Thoracic aorta (tissue), 2 donors: ENCODE measurements at places on chromosomes 6 and 20. TPM values are rescaled to one million over a fixed set of nuclear protein-coding genes. Genes with fewer than 3 reads are reported as not detected.

DNA sequence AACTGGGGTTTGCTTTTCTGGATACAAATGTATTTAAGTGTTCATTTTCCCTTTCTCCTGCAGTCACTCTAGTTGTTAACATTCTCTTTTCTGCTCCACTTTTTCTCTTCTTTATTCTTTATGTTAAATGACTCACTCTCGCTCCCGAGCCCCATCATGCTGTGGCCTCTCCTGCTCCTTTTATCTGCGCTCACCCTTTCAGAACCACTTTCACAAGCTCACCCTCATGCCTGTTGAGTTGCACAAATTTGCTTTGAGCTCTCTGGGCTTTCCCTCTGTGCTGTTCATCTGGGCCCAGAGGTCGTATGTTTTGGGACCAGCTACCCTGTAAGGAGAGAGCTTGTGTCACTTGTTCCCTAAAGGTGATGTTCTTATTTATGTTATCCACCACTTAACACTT is 98.1 kb upstream of the ASCC3 start:
- no peaks in the 10 kb centered on the region for H3K27me3 ChIP-seq
- H3K27ac ChIP-seq: no peak overlapping the region
- H3K36me3 ChIP-seq: no peaks in the 10 kb centered on the region
- H3K4me1 ChIP-seq: no peaks in the 10 kb centered on the region
- no peak overlapping the region for H3K4me3 ChIP-seq

DNA sequence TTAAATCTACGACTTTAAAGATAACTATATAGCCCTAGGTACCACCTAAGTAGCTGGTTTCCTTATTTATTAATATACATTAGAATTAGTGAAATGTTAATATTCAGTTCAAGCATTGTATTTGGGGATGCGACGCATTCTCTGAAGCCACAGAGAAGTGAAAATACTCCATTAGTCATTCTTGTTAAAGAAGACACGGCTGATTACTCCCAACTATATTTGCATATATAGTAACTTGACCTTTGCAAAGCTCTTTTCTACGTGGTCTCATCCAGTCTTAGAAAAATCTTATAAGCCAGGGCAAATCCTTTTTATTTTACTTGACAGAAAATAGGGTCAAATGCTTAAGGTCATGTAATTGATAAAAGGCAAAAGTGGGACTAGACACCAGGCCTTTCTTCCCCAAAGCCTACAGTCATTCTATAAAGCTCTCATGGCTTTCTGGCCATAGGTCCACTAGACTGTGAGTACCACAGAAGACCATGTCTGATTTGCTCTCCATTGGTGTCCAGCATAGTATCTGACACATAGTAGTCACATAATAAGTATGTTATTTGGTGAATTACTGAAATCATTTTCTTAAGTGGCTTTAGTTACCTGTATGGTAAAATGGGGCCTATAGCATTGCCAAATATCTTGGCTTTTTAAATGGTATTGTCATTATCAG is 11.3 kb downstream of the ZHX3 start:
- peaks cover 44% of the 10 kb centered on the region for H3K4me1 ChIP-seq
- H3K4me3 ChIP-seq: no peak overlapping the region
- H3K27me3 ChIP-seq: no peaks in the 10 kb centered on the region
- H3K27ac ChIP-seq: no peak overlapping the region
- DNase-seq: no peak

DNA sequence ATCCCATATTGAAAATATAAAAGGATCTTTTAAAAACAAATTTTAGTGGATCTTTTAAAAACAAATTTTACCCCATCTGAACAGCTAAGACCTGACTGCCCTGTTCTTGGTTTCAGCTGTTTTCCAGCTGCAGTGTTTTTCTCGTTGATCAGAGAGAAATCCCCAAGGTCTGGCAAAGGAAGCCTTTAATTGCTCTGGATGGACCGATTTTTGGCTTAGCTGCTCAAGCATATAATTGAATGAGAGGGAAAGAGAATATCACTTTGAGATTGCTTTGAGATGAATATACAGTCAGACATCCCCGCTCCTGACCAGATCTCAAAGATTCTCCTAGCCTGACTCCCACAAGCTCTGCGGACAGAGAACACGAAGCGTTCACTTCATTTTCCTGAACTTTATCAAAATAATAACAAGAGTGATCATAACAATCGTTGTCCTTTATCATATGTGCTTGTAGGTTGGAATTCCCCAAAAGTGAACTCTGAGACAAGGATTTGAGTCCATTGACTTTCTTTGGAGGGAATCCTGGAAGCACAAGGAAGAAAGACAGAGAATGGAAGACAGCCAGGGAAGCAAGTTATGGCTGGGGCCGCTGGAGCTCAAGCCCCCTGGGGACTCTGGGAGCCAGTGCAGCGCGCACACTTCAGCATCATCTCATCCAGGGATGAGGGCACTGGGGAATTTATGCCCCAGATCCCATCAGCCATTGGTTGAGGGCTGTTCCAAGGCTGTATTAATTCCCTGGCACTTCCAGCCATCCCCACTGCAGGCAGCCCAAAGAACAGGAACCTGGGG is 101.3 kb downstream of the SNX5 start:
- DNase-seq: no peak
- H3K27me3 ChIP-seq: no peaks in the 10 kb centered on the region
- H3K4me1 ChIP-seq: peaks cover 11% of the 10 kb centered on the region
- H3K36me3 ChIP-seq: no peaks in the 10 kb centered on the region
- H3K4me3 ChIP-seq: no peak overlapping the region

- no peaks in the 10 kb centered on the region for H3K4me1 ChIP-seq
- DNase-seq: no peak
- H3K27me3 ChIP-seq: no peaks in the 10 kb centered on the region
- H3K27ac ChIP-seq: no peak overlapping the region
- no peaks in the 10 kb centered on the region for H3K36me3 ChIP-seq
- H3K4me3 ChIP-seq: no peak overlapping the region
These were observed 13.9 kb downstream of the MACROD2 start for GRCh38 chr20:14009208-14009607.

DNA sequence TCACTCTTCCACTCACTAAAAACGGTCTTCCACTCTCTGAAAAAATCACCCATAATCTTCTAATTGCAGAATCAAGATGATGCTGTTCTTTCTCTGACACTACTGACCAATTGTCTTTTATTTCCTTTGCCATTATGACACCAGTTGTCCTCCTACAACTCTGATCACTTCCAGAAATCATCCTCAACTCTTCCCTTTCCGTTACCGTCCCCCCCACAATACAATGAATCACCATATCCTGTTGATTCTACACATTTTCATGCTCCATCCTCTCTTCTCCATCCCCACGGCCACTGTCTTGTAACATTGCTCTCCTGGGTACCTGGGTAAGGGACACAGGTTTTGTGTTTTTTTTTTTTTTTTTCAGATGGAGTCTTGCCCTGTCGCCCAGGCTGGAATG is 2.5 kb upstream of the PPP2R5D start:
- DNase-seq: no peak
- H3K4me3 ChIP-seq: no peak overlapping the region
- H3K4me1 ChIP-seq: peaks cover 36% of the 10 kb centered on the region
- H3K27me3 ChIP-seq: no peaks in the 10 kb centered on the region

DNA sequence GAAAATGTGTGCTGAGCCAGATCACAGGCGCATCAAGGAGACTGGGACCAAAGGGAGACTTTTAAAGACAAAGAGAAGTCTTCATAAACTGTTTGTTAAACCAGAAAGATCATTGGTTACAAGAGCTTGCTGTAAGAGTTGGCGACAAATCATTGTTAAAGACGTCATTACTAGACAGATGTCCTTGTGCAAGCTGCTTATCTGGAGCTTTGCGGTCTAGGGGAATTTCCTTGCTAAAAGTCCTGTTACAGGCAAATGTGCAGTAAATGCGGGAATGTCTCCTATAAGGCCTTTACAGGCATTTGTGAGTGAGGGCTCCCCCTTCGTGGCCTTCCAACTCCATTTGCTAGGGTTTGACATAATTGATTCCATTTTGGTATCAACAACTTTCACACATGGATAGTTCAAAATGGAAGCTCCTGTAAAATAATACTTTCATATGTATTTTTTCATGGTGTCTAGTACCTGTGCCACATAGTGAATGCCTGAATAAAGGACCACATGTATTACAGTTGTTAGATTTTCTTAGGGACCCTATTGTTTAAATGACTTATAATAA is 362.4 kb downstream of the UTRN start:
- H3K4me1 ChIP-seq: peaks cover 3% of the 10 kb centered on the region
- no peaks in the 10 kb centered on the region for H3K36me3 ChIP-seq
- H3K27ac ChIP-seq: no peak overlapping the region
- no peaks in the 10 kb centered on the region for H3K27me3 ChIP-seq
- DNase-seq: no peak
- no peak overlapping the region for H3K4me3 ChIP-seq

GRCh38 chr20:56392881-56393482 is 537 bp downstream of the CSTF1 start:
- DNase-seq: no peak
- H3K4me1 ChIP-seq: peaks cover 14% of the 10 kb centered on the region
- no peaks in the 10 kb centered on the region for H3K27me3 ChIP-seq
- H3K27ac ChIP-seq: peak overlapping the region; percentile 82
- H3K4me3 ChIP-seq: peak overlapping the region; percentile 84

GRCh38 chr6:117298941-117299340 is 33.6 kb downstream of the VGLL2 start:
- no peak overlapping the region for H3K4me3 ChIP-seq
- DNase-seq: no peak
- H3K4me1 ChIP-seq: no peaks in the 10 kb centered on the region

DNA sequence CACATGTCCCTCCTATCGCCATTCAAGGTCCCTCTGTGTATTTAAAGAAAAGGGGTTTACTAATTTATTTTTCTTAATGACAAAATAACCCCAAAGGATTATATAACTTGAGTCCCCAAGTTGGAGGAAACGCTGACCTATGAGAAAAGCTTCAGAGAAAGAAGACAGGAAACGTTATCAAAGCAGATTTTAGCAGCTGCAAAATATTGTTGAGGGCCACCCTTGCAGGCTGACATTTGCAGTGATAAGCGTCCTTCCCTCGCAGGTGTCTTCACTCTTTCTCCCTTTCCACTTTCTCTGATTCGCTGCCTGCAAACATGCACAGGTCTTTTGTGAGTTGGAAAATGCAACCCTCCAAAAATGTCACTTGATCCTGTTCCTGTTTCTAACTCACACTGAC is 103.2 kb upstream of the RIPOR2 start:
- DNase-seq: no peak
- H3K27ac ChIP-seq: no peak overlapping the region
- no peaks in the 10 kb centered on the region for H3K36me3 ChIP-seq
- no peak overlapping the region for H3K4me3 ChIP-seq

- no peak for DNase-seq
- no peak overlapping the region for H3K4me3 ChIP-seq
- no peak overlapping the region for H3K27ac ChIP-seq
- no peaks in the 10 kb centered on the region for H3K27me3 ChIP-seq
- peaks cover 9% of the 10 kb centered on the region for H3K4me1 ChIP-seq
- H3K36me3 ChIP-seq: no peaks in the 10 kb centered on the region
These were observed 90.6 kb downstream of the QKI start for GRCh38 chr6:163504984-163505640.

DNA sequence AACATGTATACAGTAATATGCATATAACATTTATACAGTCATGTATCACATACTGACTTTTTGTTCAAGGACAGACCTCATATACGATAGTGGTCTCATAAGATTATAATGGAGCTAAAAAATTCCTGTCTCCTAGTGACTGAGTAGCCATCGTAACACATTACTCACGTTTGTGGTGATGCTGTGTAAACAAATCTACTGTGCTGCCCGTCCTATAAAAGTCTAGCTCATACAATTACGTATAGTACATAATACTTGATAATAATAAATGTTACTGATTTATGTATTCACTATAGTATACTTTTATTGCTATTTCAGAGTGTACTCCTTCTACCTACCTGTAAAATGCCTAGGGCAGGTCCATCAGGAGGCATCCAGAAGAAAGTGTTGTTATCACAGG is 17.4 kb downstream of the SERAC1 start:
- H3K36me3 ChIP-seq: peaks cover 13% of the 10 kb centered on the region
- H3K27ac ChIP-seq: no peak overlapping the region
- no peak overlapping the region for H3K4me3 ChIP-seq
- DNase-seq: no peak
- no peaks in the 10 kb centered on the region for H3K4me1 ChIP-seq
- no peaks in the 10 kb centered on the region for H3K27me3 ChIP-seq

- H3K27ac ChIP-seq: peak overlapping the region; percentile 39
- no peaks in the 10 kb centered on the region for H3K36me3 ChIP-seq
- H3K4me3 ChIP-seq: no peak overlapping the region
- no peaks in the 10 kb centered on the region for H3K27me3 ChIP-seq
- peaks cover 42% of the 10 kb centered on the region for H3K4me1 ChIP-seq
These were observed 15.4 kb upstream of the KIAA1755 start for GRCh38 chr20:38275815-38276550.

DNA sequence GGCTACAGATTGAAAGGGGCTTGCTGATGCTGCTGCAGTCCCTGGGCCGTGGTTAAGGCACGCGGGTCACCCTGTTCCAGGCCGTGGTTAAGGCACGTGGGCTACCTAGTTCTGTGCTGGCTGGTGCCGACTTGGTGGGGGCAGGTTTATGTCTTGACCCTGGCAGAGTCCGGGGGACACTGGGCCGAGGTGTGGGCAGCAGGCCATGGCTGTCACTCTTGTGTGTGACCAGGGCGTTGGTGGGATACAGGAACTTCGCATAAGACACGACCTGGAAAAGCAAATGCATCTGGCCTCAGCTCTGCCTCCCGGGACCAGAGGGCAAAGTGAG is 6.4 kb downstream of the RPS21 start:
- peaks cover 17% of the 10 kb centered on the region for H3K36me3 ChIP-seq
- H3K27ac ChIP-seq: no peak overlapping the region
- no peak for DNase-seq
- no peaks in the 10 kb centered on the region for H3K27me3 ChIP-seq
- no peak overlapping the region for H3K4me3 ChIP-seq

DNA sequence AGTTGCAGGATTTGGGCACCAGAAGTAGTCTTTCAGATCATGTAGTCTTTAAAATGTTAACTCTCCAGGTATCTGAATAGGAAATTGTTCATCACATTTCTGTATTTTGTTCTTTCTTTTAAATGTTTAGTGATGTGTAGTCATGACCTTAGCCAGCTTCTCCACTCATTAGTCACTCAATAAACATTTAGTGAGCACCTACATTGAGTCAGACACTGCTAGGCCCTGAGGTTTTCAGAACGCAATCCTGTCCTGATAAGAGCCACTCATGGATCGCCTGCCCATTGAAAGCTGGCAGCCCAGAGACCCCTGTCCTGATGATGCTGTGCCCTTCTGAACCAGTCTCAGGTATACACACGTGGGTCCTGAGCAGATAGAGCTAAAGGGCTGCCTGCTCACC is 163.4 kb upstream of the HEY2 start:
- no peak for DNase-seq
- H3K27ac ChIP-seq: no peak overlapping the region
- no peak overlapping the region for H3K4me3 ChIP-seq
- H3K4me1 ChIP-seq: peaks cover 8% of the 10 kb centered on the region

DNA sequence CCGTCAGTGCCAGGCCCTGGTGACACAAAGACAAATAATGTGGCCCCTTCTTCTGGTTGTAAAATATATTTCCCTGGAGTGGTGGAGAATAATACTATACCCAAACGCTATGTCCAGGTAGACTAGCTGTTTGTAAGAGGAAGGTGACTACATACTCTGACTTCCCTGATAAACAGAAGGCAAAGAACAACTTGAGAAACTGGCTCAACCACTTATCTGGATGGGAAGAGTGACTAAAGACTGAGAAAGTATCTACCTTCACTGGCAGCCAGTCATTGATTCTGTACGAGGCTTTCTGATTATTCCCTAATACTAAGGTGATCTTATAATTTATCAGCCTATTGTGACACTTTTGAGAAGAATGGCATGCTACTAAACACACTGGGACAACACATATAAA is 569.7 kb downstream of the EPHA7 start:
- no peak for DNase-seq
- H3K27ac ChIP-seq: no peak overlapping the region
- H3K27me3 ChIP-seq: no peaks in the 10 kb centered on the region
- no peaks in the 10 kb centered on the region for H3K4me1 ChIP-seq
- no peaks in the 10 kb centered on the region for H3K36me3 ChIP-seq

The LRFN2 gene
- not detected for total RNA-seq

The GPR6 gene
- total RNA-seq: not detected

The PET117 gene
- 25.5 TPM for total RNA-seq

The TNFAIP3 gene
- total RNA-seq: 26.3 TPM

The MYB gene
- not detected for total RNA-seq
